ENCODE measurements at places on chromosomes 13 and 19.

- no peak for DNase-seq
Measured at GRCh38 chr13:101575581-101575980, 123.1 kb downstream of the ITGBL1 start.

GRCh38 chr19:38045554-38046253, 138.7 kb downstream of the SIPA1L3 start:
- DNase-seq, result no peak

- DNase-seq, result no peak
Measured at GRCh38 chr13:99329477-99329876, 22.3 kb upstream of the GPR183 start.

DNA sequence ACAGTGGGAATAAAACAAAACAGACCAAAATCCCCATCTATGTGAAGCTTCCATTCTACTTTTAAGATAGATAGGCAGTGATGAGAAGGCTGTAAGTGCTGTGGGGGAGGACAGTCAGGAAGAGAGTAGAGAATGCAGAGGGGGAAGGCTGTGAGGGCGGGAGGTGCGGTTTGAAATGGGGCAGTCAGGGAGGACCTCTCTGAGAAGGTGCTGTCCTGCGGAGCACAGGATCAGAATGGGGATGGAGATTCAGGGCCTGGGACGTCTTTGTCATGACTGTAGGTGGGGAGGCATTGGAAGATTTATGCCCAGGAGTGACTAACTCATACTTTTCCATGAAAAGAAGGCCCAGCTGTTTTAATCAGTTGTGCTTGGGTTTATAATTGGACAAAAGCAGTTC, 3.9 kb upstream of the GPR183 start:
- no peak for DNase-seq

GRCh38 chr19:29596885-29597525, 9.1 kb upstream of the POP4 start:
- DNase-seq, result no peak

DNA sequence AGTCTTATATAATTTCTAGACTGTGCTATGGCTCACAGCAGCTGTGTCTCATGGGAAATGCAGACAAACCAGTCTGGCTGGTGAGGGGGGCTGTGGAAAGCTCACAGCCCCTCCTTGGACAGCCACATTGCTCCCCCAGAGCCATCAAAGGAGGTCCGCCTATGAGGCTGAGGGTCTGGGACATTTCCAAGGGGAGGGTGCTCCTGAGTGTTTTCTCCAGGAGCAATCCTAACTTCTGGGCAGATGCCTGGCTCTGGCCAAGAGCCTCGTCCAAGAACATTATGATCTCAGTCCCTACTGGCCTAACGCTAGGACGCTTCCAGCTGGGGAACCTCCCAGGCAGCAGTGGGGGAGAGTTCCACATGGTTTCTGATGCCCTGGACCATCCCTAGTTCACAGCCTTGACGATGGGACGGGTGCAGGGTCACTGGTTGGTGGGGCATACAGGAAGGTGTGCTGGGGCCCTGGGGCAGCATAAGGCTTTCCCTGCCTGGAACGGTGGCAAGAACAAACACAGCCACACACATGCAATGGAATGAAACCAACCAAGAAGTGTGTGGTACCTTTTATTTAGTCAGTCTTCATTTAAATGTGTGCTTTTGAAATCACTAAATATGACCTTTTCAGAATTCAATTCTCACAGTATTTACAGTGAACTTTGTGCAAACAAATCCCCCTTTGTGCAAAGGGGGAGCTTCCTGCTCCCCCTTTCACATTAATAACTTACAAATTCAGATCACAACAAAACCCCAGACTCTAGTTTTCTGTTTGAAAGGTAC, 60.6 kb downstream of the CDADC1 start:
- DNase-seq, result no peak

DNA sequence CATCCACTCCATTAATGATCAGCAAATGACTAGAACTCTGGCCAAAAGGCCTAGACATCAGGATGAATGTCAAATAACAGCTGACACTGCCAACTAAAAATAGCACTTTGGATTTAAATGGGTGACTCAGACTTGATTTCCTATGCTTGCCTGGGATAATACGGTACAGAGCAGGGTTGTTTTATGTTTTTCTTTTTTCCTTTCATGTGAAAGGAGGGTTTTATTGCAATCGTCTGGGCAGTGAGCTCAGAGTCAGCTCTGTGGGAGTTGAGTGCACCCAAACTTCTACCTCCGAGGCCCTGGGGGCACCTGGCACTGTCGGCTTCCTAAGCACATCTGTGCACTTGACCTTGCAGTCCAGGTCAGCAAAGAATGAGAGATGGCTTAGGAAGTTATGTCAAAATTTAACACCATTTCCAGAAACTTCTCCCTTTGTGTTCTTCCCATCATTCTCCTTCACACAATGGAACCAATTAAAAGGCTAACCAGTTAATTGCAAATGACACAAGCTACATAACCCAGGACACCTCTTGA, 134.1 kb downstream of the LACC1 start:
- peak; percentile 29 for DNase-seq

- DNase-seq, result peak; percentile 33
Measured at GRCh38 chr19:45404557-45405434, at the start of gene PPP1R13L. TSS of gene PPP1R13L (minus strand) at chr19:45405069. CDS start at chr19:45398318, 6,751 bp downstream.

GRCh38 chr19:6724631-6725492, 4.4 kb upstream of the C3 start:
- DNase-seq, result no peak

- DNase-seq, result no peak
Measured at GRCh38 chr19:41330946-41331678, 21.1 kb downstream of the CCDC97 start.

DNA sequence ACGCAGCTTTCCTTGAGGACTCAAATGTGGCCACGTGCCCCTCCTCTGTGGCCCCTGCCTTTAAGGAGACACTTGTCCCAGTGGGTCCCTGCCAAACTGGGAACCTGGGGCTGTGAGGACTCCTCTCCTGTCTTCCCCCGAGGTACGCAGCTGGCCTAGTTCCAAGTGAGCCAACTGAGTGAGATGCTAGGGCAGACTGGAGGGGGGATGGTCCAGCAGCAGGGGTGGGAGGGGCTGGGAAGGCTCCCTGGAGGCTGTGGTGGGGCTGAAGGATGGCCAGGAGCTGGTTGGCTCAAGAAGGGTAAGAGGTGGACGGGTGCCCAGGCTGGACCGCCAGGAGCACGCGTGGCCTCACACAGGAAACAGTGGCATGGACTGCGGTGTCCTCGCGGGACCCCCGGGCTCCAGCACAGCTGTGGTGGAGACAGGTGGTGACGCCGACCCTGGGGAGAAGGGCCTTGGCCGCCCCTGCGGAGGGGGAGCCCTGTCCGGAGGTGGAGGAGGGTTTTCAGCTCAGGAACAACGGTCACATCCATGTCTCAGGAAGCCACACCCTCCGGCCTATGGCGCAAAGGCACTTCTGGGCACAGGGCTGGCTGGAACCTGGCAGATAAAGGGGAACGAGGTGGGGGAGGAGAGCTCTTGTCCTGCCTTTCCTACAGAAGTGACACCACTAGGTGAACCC, 45.8 kb downstream of the MLLT1 start:
- DNase-seq, result no peak

DNA sequence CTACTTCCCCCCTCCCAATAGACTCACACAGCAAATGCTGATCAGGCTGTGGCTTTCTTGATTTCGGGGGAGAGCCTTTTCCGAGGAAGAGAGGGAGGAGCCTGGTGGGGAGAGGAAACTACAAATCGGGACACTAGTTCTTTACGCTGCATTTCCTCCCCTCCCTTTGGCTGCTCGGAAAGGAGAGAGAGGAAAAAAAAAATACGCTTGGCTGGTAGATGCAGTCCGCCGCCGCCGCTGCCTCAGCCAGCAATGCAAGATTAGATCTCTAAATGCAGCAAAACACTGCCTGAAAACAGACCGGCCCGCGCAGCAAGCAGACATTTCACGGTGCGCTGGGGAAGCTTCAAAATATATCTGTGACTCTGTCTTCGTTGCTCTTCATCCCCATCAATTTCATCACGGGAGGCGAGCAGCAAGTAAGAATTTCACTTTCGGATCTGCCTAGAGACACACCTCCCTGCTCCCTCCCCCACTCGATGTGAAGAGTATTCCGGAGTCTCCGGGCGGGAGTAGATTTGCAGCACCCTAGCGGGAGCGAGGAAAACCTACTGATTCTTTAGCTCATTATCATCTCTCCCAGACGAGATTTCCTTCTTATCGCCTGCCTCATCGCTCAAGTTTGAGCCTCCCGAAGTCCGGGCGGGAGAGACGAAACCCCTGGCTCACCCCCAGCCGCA, at the start of gene PCDH17:
PCDH17 (plus strand) TSS at position 149 of the 680 bp plus-strand sequence. CDS start 803 bp downstream, outside the sequence.
- DNase-seq, result no peak

GRCh38 chr19:39082745-39083598, 1.2 kb upstream of the ACP7 start:
- no peak for DNase-seq

GRCh38 chr13:26952551-26953143, 192.1 kb upstream of the GPR12 start:
- DNase-seq, result no peak

DNA sequence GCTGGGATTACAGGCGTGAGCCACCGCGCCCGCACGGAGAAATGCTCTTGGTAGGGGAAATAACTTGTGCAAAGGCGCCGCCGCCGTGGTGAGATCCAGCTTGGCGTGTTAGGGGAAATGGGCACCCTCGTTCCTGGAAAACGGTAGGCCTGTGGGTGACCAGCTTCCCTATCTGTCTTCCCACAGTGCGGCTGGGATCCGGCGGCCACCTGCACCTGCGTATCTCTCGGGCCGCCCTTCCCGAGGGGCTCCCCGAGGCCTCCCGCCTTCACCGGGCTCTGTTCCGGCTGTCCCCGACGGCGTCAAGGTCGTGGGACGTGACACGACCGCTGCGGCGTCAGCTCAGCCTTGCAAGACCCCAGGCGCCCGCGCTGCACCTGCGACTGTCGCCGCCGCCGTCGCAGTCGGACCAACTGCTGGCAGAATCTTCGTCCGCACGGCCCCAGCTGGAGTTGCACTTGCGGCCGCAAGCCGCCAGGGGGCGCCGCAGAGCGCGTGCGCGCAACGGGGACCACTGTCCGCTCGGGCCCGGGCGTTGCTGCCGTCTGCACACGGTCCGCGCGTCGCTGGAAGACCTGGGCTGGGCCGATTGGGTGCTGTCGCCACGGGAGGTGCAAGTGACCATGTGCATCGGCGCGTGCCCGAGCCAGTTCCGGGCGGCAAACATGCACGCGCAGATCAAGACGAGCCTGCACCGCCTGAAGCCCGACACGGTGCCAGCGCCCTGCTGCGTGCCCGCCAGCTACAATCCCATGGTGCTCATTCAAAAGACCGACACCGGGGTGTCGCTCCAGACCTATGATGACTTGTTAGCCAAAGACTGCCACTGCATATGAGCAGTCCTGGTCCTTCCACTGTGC, 2.4 kb downstream of the GDF15 start:
- DNase-seq, result no peak

DNA sequence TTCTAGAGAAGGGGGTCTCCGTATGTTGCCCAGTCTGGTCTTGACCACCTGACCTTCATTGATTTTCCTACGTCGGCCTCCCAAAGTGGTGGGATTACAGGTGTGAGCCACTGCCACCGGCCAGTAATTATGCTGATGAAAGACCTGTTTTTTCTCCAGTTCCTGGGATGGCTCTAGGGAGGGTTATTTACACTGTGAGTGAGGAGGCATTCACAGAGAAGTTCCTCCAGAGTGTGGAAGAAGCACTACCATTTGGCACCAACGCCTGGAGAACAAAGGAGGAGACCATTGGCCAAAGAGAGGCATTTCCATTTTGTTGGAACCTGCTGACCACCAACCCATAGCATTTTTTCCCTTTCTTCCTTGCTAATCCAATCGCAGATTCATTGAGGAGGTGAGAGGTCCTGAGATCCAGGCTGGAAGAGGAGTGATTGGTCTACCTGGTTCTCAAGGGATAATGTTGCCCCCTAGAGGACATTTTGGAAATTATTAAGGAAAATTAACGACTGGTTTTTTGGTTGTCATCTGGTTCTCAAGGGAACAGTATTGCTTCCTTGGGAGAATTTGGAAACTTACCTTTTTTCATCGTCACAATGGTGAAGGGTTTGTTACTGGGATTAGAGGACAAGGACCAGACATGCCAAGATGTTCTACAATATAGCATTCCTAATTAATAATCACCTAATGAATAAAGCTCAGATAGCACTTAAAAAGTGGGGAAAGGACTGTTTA, 5.5 kb upstream of the SAE1 start:
- DNase-seq, result no peak
